DMS 273 treated with DMSO at 0.1 percent for 48 hours (cell line): ENCODE measurements at places on chromosomes 5 and 9.

DNA sequence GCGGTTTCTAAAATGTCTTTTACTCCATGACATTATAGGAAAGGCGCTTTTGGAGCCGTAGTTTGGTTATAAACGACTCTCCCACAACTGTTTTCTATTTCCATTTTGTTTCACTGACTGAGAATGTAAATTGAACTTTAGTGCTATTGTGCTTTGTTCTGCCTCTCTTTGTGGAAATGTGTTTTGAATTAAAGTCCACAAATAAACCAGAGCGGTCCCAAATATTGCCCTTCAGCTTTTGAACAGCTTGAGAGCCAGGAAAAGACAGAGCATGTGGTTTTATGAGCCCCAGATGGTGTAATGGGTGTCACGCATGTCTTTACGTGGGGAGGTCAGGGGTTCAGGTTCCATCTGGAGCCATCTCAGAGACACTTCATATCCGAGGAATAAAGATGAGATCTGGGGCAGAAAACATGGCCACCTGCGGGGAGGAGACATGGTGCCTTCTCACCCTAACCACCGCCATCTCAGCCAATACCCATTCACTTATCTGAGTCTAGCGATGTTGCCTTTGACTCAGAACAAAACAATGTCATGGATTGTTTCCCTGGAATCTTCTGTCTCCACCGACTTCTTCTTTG lies 42.5 kb upstream of the ROR2 start:
- no peak for DNase-seq

DNA sequence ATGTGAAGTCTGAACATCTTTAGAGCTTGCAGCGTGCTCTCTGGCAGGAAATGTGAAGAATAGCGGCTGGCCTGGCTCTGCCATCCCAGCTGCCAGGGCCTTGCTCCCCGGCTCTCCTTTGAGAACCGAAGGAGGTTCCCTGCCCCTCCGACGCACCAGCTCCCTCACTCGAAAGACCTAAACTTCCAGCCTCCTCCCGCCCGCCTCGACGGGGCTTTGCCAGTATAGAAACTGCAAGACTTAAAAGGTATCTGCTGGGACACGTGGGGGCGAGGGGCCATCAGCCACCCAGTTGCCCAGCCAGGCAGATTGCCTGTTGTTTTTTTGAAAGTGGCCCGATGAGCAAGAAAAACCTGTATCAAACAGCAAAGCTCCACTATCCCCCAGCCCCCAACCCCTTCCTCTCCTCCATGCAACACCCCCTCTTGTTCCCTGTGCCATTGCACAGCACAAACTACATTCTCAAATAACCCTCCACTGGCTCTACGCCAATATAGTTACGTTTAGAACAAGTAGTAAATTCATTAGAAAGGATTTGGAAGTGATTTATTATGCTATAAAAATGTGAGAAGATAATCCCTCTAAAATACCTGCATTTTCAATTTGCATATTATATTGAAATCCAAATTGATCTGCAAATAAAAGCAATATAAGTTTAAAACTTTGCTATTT lies 331.9 kb downstream of the MED10 start:
- DNase-seq: no peak

DNA sequence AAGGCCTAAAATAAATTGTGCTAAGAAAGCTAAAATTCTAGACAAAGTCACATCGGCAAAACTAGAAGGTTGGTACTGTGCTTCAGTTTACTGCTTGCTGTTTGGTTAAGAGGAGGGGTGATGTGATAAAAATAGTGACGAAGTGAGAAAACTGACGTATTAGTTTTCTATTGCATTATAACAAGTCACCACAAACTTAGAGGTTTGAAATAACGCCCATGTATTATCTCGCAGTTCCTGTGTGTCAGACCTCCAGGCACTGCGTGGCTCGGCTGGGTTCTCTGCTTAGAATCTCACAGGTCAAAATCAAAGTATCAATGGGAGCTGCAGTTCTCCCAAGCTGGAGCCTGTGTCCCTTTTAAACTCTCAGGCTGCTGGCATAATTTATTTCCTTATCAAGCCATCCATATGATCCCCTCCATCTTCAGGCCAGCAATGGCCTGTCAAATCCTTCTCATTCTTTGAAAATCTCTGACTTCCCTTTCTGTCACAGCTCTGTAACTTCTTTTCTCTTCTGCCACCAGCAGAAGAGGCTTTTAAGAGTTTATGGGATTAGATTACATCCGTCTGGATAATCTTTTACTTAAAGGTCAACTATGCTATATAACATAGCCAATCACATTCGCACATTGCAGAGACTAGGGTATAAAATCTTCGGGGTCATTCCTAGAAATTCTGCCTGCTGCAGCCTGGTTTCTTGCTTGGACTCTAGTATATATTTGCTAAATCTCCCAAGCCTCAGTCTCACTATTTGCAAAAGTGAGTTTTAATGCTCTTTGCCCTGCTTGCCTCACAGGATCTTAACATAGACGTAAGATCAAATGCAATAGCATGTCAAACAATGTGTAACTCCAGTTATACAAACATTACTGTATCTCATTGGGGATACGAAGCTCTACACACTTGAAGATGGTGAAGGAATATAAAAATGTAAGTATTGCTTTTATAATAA lies 104.0 kb upstream of the CDKN2B start:
- DNase-seq: no peak

GRCh38 chr5:177499842-177500241 lies 2.4 kb upstream of the PDLIM7 start:
- DNase-seq: no peak

GRCh38 chr9:87513161-87513560 lies 15.5 kb downstream of the DAPK1 start:
- DNase-seq: no peak

DNA sequence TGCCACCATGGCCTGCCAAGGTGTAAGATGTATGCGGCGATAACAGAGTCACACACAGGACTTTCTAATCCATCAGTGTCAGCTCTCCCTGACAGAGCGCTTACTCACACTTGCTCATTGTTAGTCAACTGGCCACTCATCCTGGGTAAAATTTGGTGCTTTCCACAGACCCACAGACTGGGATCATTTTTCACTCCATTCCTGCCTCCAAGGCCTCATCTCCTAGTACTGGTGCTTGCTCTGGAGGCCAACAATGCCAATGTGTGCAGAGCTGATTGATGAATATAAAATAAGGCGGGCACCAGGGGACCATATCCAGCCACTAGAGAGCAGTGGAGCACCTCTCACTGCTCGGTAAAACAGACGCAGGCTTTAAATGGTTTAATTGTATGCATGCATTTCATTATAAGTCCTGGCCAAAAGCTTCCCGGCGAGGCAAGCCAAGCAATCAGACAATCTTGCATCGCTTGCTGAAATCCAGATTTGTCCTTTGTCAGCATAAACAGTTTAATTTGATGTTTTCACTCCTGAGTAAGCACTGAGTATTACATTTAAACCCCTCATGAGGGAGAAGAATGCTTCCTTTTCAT lies 22.3 kb downstream of the PSMB7 start:
- DNase-seq: peak; percentile 5

DNA sequence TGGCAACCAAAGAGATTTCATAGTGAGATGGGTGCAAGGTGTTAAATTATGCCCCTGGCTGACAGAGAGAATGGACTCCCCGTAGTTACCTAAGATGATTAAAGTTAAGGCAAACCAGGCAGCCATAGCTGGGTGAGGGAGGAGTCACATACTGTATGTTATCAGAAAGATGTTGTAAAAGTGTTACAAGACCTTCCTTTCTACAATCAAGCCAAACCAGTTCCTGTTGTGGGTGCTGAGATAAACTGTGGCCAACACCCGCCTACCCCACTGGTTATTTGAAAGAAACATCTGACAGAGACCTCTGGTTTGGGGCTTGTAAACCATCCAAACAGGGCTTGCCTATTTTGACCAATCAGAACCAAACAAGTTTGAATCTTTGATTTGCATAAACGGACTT lies 684.7 kb upstream of the NUDT12 start:
- DNase-seq: no peak
